ENCODE measurements at places on chromosomes 5 and 9.

- no peak for DNase-seq
Observed at GRCh38 chr9:2838371-2839000, 5.4 kb downstream of the PUM3 start.

- no peak for DNase-seq
Observed at GRCh38 chr9:74887041-74887980, at the start of gene TRPM6. TRPM6 (minus strand) TSS chr9:74887921; CDS start chr9:74887856, 65 bp downstream.

DNA sequence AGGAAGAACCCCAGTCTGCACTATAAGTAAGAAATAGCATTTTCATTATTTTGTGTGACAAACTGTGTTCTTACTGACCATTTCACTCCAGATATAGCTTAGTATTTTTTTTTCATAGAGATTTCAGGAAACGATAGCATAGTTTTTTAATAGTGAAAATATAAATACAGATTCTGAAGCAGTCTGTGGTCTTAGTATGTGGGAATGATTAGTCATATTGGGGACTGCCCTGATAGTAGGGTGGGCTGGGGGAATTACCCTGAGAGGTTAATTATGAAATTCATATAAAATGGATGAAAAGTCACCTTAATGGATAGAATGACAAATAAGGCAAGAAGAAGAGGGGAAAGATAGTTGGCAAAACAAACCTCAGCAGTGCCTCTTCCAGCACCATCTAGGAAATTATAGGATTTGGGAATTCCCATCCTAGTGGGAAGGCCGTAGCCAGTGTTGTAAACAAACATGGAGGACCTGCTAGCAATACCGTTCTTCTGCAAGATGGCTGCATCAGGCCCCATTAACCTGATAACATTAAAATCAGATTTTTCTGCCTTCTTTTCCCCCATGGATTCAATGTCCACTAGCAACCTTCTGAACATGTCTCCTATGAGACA lies 23.7 kb upstream of the NR3C1 start:
- DNase-seq = no peak

- no peak for DNase-seq
Observed at GRCh38 chr9:133602277-133602676, 6.9 kb downstream of the FAM163B start.

GRCh38 chr9:109416135-109416706 lies 81.9 kb downstream of the PTPN3 start:
- no peak for DNase-seq

DNA sequence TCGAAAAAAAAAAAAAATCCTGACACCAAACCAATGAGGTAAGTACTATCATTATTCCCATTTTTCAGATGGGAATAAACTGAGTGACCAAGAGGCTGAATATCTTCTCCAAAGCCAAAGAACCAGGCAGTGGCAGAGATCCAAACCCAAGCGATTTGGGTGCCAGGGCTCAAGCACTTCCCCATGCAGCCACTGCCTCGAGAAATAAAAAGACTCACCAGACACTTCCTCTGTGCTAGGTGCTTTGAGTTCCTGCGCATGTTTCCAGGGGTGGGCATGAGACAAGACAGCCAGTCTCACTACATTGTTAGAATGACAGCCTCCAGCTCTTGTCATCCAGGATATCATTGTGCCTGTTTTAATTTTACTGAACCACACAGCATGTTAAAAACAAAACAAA lies 2.3 kb upstream of the RPL26L1 start:
- no peak for DNase-seq

DNA sequence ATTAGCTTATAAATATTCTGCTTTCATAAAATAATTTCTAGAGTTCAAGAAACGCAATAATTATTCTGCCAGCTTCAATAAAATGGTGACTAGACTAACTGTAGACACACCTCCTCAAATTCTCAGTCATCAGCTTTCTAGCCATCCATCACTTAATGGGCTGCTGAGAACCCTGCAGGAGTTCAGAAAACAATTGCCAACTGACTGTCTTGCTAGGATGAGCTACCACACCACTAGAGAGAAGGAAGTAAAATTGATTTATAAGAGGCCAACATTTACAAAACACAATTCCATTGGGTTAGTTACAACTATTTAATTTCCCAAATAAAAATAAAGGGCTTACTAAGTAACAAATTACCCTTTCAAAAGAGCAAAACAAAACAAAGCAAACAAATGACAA lies 126.5 kb upstream of the PAPPA start:
- DNase-seq = no peak

- no peak for DNase-seq
Observed at GRCh38 chr5:112710896-112711295, 26.8 kb upstream of the APC start.

- no peak for DNase-seq
Observed at GRCh38 chr5:40831346-40832210, 3.4 kb downstream of the RPL37 start.

DNA sequence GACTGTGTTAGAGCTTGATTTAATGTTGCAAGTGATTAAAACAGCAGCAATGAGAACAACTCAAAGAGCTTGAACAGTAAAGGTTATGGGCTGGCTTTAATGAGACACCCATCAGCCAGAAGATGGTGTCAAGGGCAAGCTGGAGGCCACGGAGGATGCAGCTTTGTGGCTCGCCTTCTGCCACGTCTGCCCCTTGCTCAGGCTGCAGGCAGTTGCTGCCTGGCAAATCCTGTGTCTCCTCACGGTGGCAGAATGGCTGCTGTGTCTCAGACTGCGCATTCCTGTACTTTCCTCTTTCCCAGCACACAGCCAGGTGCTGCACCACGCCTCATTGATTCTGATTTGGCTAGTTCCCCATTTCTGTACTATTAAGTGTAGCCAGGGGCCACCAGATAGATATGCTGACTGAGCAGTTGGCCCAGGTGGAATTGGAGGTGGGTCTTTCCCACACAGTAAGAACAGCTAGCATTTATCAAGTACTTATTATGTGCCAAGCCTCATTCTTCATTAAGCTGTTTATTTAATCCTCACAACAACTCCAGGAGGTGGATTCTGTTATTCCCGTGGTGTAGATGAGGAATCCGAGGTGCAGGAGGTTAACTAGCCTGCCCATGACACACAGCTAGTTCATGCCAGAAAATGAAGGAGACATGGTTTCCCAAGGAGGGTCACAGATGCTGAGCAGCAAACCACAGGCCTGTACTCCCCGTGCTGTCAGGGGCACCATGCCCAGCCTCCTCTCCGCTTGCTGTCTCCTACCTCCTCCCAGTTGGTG lies 3.5 kb downstream of the NXNL2 start:
- no peak for DNase-seq

DNA sequence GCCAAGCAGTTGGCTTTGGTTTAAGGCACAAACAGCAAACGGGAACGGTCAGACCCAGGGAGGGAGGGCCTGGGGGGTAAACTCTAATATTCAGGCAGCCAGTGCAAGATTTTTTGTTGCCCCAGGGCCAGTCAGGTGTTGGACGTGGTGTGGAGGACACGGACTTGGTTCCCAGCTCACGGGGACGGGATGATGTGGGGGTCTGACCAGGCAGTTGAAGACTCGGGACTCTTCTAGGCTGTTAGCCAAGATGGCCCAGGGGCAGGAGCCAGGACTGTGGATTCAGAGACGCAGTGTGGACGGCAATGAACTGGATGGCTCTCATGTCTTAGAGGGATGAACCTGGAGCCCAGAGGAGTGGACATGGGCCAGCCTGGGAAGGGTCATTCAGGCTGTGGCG lies 169.2 kb downstream of the C9orf50 start:
- DNase-seq = no peak

DNA sequence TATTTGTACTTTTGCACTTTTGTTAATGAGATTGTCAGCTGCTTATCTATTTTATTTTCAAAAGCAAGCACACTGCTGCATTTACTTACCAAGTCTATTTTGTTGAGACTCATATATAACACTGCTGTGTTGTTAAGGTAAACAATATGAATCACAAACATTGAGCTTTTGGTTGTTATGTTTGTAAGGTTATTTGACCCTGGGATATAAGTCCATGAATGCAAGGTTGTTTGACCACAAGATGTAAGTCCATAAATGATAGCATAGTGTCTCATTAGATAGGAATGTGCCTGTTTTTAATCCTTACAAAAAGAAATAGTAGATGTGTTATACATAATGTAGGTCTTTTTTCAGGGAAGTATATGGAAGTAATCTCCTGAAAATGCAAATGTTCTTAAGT lies 845.9 kb downstream of the CDH9 start:
- DNase-seq = no peak

DNA sequence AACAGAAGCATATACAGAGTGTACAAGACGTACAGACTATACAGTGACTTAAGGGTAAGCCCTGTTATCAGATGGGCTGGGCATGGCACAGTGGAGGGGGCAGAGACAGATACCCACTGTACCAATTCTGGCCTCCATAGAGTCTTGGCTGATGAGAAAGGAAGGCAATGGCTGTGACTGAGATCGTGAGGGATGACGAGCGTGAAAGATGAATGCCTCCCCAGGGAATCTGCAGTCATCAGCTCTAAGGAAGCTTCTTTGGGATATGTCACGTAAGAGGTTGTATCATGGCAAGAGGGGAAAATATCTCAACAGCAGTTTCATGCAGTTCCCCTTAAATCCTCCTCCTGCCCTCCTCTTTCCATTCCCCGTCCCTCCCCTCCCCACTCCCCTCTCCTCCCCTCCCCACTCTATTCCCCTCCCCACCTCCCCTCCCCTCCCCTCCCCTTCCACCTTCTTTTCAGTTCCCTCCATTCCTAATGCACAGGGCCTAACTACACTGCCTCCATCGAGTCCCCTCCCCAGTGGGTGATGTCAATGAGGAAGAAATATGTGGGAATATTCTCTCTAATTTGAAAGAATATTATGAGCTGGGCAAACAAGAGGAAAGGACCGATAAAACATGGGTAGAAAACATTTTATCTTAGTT lies 226.4 kb upstream of the DAP start:
- DNase-seq = no peak

DNA sequence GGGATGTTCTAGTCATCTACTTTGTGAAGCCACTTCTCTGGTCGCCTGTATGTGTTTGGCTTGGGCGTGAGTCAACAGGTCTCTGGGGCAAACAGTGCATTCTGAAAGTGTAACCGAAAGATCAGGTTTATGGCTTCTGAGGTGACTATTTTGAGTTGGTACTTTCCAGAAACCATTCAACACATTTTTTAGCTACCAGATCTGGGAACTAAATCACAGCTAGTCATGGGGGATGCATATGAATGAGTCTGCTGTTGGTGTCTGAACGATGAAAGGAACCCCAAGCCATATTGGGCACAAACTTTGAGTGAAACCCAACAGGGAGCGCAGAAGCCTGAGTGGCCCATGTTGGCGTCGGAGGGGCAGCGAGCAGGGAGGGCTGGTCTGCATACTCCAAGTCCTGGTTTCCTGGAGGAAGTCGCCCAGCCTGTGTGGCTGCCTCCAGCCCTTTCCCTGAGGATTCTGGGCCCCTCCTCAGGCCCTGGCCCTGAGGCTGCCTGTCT lies 35.3 kb downstream of the UBE2QL1 start:
- no peak for DNase-seq

DNA sequence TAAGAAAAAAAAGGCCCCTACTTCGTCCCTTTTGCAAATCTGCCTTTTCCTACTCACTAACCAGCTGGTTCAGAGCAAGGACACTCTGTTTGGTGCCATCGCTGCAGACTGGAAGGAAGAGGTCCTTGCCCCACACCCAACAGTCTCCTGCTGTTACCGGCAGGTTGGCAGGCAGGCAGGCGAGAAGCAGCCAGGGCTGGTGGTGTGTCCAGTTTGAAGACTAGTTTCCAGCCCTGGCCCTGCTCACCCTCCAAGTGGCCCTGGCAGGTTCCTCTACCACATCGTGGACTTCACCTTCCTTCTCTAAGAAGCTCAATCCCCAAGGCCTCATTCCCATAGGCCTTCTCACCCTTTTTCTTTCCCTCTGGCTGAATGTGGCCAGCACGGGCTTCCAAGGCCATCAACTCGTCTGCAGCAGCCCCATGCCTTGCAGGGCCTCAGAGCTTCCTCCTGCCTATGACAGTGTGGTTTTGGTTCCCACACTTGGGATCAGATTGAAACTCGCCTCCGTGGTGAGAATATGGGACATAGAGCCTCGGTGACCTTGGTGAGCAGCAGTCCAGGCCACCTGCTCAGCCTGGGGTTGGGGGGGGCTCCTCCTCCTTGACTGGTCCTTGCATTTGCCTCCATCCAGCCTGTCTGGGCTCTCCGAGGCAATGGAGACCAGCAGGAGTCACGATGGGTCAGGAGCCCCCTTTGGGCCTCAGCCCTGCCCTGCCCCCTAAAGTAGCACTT lies 22.9 kb downstream of the TGFBI start:
- no peak for DNase-seq

DNA sequence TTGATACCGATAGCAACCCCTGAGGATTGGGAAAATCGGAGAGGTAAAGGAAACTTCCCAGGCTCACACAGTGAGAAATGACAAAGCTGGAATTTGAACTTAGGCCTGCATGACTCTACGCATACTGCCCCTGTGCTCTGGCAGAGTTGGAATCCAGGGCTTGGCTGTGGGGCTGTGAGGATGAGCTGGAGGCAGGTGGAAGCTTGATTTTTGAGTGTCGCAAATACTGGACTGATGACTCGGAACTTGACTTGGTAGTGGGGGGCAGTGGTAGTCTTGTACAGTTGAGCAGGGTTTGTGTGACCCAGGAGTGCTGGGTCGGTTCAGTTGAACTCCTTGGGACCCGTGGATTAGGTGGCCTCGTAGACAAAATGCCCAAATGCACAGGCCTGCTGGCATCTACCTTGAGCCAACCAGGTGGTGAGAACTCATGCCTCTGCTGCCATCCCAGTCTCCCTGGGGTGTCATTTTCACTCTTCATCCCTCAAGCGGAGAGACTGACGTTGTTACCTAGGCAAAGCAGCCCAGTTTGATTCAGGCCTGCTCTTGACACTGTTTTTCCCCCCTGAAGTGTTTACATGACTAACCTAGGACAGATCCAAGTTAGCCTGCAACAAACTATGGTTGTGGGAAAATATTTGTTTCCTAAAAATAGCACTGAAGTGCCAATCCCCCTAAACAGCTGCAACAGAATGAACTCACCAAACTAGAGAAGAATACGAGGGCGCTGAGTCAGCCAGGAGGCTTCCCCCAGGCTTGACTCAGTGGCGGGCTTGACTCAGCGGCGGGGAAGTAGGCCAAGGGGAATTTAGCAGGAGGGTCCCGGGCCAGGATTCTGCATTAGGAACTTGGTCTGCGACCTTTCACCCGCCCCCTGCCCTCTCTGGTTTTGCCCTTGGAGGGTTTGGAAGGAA lies 45.7 kb upstream of the ORM1 start:
- no peak for DNase-seq

DNA sequence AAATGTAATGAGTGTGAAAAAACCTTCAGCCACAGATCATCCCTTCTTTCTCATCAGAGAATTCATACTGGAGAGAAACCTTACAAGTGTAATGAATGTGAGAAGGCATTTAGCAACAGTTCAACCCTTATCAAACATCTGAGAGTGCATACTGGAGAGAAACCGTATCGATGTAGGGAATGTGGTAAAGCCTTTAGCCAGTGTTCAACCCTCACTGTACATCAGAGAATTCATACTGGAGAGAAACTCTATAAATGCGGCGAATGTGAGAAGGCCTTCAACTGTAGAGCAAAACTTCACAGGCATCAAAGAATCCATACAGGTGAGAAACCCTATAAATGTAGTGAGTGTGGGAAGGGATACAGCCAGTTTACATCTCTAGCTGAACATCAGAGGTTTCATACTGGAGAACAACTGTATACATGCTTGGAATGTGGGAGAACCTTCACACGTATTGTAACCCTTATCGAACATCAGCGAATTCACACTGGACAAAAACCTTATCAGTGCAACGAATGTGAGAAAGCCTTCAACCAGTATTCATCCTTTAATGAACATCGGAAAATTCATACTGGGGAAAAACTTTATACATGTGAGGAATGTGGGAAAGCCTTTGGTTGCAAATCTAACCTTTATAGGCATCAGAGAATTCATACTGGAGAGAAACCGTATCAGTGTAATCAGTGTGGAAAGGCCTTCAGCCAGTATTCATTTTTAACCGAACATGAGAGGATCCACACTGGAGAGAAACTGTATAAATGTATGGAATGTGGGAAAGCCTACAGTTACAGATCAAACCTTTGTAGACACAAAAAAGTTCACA lies 19.2 kb downstream of the ZNF354C start:
- DNase-seq = no peak
